ENCODE measurements at places on chromosomes 1 and 21.

DNA sequence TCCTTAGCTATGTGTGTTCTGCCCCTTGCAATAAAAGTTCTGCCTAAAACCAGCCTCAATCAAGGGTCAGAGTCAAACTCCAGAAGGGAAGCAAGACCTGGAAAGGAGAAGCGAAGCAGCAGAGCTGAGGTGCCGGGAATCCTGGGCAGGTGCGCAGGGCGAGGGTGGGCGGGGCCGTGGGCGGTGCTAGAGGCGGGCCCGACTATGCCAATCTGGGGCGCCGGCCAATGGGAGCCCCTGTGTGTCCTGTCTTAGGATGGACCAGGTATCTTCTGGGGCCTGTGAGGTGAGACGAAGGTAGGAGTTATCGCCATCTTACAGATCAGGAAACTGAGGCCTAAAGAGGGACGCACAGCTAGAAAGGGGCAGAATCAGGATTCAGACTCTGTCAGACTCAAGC is 120.3 kb downstream of the PTPRU start:
- DNase-seq = no peak

GRCh38 chr21:15140321-15141019 is 75.7 kb upstream of the NRIP1 start:
- DNase-seq = no peak

DNA sequence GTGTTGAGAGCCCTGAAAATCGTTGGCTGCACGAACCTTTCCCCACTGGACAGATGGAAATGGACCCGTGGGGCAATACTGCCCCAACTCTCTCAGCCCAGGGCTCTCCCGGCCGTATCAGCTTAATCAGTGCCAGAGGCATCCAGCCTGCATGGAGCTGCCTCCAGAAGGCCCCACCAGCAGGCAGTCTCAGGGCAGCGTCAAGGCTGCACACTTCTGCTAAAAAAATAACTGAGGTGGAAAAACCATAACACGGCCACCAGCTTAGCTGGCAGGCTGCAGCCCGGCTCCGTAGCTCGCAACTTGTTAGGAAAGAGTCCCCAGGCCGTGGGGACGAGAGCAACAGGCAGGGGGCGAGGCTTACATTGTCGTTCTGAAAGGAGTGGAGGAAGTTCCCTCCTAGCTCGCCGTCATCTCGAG is 27.9 kb downstream of the MRPL37 start:
- no peak for DNase-seq

- DNase-seq = no peak
Measured at GRCh38 chr21:33901412-33902288, 14.0 kb downstream of the ATP5PO start.

DNA sequence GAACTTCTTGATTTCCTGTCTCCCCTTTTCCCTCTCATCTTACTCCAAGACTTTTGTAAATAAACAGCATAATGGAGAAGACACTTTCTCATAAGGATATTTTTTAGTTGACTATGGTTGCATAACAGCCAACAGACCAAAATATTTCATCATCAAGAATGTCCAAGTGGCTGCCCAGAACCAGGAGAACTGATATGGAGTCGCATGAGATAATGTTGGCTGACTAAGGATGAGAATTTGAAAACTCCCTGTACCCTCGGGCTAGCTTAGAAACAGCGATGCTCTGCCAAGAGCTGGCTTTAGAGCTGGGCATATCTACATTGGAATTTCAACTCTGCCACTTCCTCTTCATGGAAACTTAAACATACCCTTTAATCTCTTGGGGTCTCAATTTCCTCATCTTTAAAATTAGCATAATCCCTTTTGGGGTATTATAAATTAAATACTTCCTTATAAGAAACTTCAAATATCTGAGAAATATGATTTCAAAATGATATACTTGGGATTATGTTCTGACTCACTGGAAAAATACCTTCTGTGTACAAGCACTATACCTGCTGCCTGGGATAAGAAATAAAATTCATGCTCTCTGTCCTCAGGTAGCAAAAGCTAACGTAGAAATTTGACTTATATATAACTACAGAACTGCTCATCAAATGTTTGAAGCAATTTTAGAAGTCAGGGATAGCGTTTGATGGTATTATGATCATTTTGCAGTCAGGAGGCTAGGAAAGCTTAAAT is 777.3 kb downstream of the LTN1 start:
- DNase-seq = no peak

GRCh38 chr21:38768471-38769063 is 37.2 kb upstream of the ETS2 start:
- DNase-seq = peak; percentile 42

DNA sequence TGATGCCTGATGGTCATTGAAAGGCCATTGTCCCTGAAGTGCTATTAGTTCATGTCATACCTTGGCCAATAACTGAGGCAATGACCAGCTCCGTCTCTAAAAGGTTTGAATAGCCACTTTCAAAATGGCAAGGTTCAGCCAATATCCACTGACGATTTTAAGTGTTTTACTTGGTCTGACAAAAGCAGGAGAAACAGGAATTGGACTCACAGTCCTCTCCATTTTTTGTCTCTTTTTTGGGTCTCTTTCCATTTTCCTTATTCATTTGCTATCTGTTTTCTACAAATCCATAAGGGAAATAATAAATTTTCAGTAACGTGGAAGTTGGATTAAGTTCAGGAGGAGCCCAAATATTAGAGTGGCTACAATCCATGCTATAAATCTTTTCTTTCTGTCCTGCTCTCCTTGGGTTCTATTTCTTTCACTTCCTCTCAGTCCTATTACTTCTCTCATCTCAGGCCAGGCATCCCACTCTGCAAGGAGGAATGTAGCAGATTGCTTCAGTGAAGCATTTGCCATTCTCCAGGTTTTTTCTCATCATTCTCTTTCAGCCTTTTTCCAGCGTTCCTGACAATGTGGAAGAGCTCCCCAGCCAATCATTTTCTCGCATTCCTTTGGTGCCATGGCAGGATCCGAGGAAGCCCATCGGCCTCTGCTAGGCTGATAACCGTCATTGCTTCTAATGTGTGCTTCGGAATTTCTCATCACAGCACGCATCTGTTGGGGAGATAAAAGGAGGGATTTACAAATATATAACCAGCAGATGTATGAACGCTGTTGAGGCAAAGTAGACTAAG is 414.5 kb downstream of the ADGRL2 start:
- no peak for DNase-seq

- no peak for DNase-seq
Measured at GRCh38 chr1:222071387-222071786, 329.5 kb upstream of the DUSP10 start.

DNA sequence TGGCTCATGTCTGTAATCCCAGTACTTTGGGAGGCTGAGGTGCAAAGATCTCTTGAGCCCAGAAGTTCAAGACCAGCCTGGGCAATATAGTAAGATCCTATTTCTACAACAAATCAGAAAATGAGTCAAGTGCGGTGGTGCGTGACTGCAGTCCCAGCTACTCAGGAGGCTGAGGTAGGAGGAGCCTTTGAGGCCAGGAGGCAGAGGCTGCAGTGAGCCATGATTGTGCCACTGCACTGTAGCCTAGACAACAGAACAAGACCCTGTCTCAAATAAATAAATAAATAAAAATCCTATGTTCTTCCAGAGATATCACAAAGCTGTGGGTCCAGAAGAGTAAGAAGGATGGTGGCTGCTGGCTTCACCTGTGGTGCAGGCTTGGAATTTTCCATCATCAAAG is 22.1 kb downstream of the CDA start:
- DNase-seq = no peak

DNA sequence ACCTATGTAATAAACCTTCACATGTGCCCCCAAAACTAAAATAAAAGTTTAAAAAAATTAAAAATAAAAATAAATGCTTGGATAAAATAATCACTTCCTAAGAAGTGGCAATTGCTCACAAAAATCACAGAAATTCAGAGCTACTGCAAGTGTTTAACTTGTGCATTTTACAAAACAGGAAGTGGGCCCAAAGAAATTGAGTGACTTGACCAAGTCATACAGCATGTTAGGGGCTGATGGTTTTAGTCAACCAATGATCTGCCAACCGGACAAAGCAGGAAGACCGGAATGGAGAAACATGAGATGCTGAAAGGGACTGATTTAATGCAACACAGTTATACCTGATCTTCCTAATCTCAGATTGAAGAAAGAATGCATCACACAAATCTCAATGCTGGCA is 96.5 kb downstream of the SMYD2 start:
- DNase-seq = no peak

DNA sequence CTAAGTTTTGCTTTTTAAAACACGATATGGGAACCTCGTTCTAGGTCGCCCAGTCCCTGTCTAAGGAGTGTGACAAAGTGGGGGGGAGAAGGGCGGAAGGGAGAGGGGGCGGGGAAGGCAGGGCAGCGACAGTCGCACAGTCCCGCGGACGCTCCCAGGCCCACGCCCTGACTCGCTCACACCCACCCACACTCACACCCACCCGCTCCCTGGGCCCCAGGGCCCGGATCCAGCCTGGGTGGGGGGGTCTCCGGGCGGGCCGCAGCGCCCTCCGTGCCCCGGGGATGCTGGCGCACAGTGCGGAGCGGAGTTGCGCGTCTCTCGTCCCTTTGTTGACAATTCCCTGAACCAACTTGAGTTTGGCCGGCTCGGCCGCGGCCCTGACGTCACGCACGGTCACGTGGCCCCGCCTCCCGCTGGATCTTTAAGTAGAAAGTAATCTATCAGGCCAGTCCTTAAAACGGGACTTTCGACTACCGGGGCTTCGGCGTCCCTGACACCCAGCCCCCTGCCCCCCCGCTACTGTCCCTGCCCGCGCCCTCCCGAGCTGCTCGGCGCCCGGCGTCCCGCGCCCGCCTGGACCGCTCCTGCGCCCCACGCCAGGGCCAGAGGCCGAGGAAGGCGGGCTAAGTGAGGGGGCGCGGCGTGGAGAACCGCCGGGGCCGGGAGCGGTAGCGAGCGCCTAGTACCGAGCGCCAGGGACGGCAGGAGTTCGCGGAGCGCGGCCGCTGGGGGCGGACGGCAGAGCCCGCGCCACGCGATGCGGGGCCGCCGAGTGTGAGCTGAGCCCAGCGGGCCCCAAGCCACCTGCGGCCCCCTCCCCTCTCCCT is at the start of gene FOXD3:
TSS of gene FOXD3 (plus strand) at position 454 of the 830 bp plus-strand sequence. CDS start 492 bp downstream, outside the sequence.
- DNase-seq = peak; percentile 26

GRCh38 chr1:200646515-200646914 is 23.2 kb downstream of the DDX59 start:
- no peak for DNase-seq

DNA sequence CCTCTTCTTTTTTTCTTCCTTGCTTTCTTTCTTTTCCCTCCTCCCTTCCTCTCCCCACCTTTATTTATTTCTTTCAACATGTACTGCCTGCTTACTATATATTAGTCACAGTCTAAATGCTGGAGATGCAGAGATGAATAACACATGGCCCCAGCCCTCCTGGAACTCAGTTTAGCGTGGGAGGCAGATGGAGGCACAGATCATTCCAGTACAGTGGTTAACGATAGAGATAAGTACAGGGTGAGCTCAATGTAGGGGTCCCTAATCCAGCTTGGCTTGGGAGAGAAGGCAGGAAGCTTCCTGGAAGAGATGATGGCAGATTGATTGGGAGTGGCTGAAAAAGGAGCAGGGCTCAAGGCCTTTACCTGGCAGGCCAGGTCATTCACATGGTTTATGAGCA is 55.6 kb upstream of the PPP2R5A start:
- no peak for DNase-seq

- no peak for DNase-seq
Measured at GRCh38 chr21:35724156-35724555, 336.2 kb downstream of the SETD4 start.

GRCh38 chr1:212600980-212601379 is 7.6 kb upstream of the ATF3 start:
- DNase-seq = no peak

DNA sequence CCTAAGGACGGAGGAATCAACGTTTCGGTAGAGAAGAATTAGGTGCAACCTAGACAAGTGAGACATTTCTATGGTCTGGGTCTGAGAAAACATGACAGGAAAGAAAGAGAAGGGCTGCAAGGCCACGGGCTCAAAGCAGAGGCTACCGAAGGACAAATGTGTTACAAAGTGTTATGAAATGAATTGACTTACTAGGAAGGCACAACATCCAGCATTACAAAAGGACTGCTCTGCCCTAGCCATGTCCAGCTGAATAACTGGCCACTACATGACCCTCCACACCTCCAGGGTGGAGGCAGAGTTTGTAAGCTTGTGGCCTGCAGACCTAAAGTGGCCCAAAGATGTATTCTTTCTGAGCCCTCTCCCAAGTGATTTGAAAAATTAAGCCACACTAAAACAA is 133.6 kb downstream of the GDAP2 start:
- DNase-seq = no peak

DNA sequence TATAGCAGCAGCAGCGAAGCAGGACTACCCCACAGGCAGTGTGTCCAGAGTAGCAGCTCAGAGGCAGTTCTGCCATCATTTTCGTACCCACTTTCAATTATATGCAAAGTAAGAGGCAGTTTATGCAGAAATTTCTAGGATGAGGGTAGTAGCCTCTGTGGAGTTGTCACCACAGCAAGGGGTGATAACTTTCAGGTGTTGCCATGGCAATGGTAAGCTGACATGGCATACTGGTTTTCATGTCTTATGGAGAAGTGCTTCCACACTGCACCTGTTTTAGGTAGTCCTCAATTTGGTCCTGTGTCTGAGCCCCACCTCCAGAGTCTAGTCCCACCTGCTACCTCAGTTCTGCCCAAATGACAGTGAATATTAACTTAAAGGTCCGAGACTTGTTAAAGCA is 133.3 kb upstream of the SYT6 start:
- DNase-seq = no peak

GRCh38 chr1:220880726-220881506 is 1.7 kb downstream of the HLX start:
- DNase-seq = peak; percentile 19

GRCh38 chr1:27366411-27367159 is at the start of gene MAP3K6:
Gene MAP3K6, minus strand, starts transcription at chr1:27366961. Its CDS starts 364 bp downstream, at chr1:27366597.
- DNase-seq = peak; percentile 38

GRCh38 chr1:180503280-180503862 is 994 bp upstream of the ACBD6 start:
- DNase-seq = no peak

All from CD4-positive, alpha-beta T cell treated with Interleukin-21 for 1 hour (primary cell).